ENCODE measurements at places on chromosomes 7 and 10.

DNA sequence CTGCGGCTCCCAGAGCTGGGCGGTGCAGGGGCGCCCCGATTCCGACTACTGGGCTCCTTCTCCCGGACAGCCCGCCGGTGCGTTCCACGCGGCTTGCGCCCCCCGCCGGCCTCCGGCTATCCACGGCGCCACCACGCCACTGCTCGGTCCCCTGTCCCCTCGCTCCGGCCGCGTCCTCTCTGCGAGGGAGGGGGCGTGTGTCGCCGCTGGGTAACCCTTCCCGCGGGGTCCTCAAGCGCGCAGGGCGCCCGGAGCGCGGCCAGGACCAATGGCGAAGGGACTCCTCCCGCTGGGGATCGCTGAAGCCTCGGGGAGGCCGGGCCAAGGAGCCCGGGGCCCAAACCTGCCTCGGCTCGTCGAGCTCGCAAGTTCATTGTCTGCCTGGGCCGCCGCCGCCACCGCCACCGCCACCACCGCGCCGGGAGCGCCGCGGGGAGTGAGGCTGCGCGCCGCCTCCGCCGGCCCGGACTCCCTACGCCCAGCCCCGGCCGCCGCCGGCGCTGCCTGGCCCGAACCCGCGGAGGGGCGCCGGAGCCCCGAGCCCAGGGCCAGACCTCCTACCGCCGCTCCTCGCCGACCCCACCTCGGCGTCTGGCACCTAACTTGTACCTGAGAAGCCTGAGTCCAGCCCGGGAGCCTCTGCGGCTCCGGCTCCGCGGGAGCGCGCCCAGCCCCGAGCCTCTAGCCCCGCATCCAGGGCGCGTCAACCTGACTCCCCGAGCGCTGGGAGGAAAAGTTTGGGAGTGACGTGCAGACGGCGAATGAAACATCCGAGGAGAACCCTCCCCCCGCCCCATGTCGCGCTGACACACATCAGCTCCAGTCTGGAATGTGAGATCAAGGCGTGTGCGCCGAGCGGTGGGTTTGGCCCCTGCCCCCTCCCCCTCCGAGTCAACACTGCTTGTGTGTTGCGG is at the start of gene CHST15:
CHST15 (minus strand) TSS at position 739 of the 914 bp plus-strand sequence. CDS start 47,386 bp downstream, outside the sequence.
- no peak for DNase-seq

- DNase-seq = no peak
Observed at GRCh38 chr7:110801502-110801901, 289.4 kb upstream of the LRRN3 start.

GRCh38 chr7:154517768-154518167 is 465.6 kb downstream of the DPP6 start:
- DNase-seq = no peak

DNA sequence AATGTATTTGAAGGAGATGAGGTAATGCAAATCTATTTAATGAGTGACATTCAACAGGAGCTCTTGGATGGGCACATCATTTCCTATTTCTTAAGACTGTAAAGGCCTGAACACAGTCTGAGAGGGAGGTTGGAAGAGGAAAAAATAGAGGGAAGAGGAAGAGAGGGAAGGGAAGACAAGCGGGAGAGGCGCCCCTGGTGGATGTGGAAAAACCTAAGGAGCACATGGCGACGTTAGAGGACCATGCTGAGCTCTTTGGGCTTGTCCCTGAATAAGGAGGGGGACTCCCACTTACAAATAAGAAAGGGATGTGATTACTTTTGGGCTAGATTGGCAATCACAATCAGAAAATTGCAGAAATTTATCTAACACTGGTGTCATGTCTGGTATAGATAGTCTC is 19.6 kb downstream of the SUN3 start:
- DNase-seq = no peak

DNA sequence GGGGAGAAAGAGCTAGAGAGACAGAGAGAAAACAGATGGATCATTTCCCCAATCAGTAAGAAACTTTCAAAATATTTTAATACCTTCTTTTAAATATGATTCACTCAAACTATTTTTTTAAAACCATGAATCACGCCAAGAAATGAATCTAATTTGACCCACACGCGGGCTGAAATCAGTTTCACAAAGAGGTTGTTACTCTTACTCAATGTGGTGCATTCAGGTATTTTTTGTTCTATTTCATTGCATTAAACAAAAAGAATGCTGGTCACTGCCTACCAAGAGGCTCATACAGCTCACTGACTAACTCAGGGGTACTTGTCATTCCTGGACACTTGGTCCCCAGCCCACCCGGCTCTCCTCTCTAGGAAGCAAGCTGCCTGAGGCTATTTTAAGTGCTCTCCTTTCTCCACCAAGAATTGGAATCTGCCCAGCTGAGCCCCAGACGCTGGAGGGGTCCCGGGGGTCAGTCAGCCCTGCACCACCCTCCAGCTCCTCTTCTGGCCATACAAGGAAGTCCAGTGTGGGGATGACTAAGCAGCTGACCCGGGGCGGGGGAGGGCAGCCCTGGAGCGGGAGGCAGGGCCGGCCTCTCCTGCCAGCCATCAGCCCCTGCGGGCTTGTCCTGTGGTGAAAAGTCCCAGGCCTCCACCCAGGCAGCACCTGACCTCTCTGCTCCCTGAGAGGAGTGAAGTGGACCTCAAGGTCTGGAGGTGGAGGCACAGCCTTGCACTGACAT is 21.7 kb upstream of the PFKP start:
- no peak for DNase-seq

DNA sequence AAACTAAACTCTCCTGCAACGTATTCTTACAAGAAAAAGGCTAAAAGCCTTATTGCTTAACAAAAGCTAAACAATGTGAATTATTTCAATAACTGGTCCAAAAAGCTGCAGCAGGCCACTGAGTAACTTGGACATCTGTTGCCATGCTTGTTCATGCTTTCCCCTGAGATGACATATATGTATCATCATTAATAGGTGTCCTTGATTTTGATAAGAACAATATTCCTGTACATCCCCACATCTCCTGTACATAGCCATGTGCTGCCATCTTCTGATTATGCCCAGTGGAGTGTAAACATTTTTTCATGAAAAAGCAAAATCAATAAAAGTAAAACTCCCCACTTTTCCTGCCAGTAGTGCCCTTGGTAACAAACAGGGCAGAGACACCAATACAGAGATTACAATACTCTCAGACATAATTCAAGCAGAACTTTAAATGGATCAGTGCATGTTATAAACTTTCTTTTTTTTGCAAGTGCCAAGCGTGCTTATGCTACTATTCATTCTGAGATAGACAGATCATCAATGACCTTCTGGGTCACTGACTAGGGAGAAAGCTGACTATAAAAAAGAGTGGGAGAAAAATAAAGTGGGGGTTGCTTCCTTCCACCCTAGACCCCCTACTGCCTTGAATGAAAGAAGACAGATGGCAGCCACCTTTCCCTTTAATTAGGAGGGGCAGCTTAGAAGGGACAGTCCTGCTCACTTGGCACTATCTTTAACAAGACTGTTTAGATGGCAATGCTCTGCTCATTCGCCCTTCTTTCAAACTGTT is 205.5 kb upstream of the KLF14 start:
- no peak for DNase-seq

GRCh38 chr7:158495216-158495615 is 92.4 kb downstream of the PTPRN2 start:
- no peak for DNase-seq

DNA sequence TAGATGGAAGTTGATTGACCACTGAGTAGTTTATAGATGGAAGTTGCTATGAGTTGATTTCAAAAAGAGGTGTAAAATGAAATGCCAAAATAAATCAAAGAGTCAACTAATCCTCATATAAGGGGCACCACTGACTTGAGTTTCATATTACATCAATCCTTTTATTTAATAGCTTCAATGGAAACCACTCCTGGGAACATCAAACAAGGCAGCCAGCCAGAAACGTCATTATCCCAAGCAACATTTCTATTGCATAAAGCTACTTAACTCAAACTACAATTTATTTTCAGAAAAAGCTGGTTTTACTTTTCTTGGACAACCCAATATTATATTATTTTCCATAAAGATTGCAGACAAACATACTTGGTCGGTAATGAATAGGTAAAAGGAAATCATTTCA is 162.1 kb downstream of the TSPAN12 start:
- no peak for DNase-seq

Data from caudate nucleus (tissue), 63 donors.